ENCODE measurements at places on chromosomes 16 and 17.

- DNase-seq = no peak
Measured at GRCh38 chr17:51006601-51007000, 114.1 kb downstream of the SPAG9 start.

DNA sequence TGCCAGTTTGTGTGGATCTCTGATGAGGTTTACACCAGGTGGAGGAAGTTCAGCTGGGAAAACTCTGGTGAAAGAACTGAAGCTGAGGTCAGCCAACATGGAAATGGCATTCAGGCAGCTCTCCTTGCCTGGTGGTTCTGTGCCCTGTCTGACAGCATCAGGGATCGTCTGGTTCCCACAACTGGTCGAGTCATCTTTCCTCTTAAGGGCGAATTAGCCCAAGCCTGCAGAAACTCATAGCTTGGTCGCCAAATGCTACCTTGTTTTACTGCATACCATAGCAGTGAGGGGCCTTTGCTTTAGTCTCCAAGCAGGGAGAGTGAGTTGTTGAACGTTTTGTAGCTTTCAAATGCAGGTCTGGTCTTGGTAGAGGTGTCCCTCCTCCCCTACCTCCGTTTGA is 7.2 kb downstream of the PLCG2 start:
- no peak for DNase-seq

DNA sequence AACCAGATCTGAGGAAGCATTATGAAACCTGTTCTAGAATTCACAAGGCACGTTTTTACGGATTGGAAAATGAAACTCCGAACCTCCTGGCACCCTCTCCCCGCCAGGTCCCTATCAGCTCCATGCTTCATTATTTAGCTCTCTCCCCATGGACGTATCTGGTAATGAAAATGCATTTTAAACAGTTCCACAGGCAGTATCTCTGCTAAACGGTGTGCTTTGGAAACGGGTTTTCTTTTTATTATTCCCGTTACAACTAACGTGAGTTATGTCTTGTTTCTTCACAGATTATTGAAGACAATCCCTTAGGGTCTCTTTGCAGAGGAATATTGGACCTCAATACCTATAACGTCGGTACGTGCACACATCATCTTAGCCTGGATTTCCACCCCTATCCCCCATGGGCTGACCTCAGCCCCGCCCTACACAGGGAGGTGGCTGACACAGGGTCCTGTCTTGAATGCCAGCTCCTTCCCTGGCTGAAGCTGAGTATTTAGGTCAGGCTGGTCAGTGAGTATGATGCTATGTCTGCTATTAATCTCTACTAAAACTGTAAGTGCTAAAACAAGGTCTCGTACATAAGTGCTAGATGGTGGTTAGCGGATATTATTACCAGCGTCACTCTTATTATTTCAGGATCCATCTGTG is 82.9 kb downstream of the SDR42E1 start:
- DNase-seq = no peak

DNA sequence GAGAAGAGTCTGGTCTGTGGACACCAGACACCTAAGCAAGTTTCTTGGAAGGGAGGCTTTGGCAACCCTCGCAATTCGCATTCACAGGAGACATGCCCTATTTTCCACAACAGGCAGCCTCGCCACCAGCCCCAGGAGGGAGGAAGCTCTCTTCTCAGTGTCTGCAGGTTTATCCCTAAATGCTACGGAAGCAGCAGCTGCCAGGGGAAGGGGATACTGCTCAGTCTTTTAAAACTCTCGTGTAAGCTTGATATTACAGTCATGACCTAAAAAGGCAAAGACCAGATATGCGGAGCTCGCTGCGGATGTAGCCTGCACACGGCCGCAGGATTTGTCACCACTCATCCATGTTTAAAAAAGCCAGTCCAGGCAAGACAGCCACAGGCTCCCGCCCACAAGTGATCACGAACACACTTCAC is 159.2 kb upstream of the RPH3AL start:
- no peak for DNase-seq

GRCh38 chr16:20329392-20330138 is 2.3 kb upstream of the GP2 start:
- no peak for DNase-seq

- DNase-seq = no peak
Measured at GRCh38 chr16:72317446-72317845, 145.5 kb upstream of the PMFBP1 start.

DNA sequence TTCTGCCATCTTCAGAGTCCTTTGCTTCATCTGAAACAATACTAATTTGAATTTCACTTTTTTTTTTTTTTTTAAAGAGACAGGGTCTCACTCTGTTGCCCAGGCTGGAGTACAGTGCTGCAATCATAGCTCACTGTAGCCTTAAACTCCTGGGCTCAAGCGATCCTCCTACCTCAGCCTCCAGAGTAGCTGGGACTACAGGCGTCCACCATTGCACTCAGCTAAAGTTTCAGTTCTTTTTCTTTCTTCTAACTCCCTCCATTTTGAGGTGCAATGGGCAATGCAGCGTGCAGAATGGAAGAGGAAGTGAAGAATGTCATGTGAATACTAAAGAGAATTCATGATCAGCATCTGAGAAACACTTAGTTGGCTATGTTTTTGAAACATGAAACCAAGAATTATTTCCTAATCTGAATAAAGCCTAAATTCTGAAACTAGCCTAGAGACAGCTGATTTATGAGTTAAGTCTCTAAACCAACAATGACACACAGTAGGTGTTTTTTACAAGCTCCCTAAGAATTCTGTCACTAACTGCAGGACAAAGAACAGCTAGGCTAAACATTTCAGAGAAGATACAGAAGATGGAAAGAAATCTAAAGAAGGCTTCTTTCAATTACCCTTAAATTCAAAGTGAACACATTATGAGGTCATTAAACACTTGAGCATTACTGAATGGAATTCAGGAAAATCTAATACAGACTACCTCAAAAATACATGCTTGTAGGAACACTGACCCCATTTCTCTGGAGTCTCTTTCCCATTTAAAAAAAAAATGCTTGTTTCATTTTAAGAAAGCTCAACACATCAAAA is 21.0 kb downstream of the SNN start:
- no peak for DNase-seq

DNA sequence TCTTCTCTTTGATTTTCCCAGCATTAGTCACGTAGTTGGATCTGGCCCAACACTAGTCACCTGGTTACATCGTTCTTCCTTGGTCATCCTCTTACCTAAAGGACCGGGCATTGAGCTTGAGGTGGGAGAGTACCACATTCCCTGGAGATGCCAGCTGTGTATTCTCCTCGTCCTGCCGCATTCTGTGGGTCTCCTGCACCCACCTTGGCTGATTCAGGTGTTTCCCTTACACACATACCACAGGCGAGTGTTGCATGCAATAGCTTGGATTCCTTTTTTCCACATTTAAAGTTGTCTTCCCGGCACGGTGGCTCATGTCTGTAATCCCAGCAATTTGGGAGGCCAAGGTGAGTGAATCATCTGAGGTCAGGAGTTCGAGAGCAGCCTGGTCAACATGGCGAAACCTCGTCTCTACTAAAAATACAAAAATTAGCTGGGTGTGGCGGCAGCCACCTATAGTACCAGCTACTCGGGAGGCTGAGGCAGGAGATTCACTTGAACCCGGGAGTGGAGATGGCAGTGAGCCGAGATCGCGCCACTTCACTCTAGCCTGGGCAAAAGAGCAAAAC is 21.6 kb upstream of the CLEC18C start:
- no peak for DNase-seq

DNA sequence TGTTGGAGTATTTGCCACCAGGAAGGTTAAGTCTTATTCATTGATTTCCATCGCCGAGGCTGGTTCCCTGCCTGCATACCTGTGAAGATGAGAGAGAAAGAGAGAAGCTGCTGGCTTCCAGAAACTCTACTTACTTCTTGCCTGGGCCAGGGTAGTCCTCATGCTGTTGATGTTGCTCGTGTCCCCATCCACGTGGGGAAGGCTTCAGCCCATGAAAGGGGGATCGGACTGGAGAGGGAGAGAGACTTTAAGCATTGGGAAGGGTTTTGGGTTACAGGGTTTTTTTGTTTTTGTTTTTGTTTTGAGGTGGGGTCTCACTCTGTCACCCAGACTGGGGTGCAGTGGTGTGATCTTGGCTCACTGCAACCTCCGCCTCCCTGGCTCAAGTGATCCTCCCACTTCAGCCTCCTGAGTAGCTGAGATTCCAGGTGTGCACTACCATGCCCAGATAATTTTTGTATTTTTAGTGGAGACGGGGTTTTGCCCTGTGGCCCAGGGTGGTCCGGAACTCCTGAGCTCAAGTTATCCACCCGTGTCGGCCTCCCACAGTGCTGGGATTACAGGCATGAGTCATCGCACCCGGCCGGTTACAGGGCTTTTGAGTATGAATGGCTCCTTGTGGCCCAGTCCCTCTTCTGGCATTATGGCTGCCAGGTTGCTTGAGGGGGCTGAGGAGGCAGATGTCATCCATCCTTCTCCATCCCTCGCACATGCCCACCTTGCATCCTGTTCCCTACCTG is 26.6 kb downstream of the ITGB3 start:
- no peak for DNase-seq

- DNase-seq = no peak
Measured at GRCh38 chr16:58082381-58082780, 46.8 kb downstream of the CFAP20 start.

- peak; percentile 77 for DNase-seq
Measured at GRCh38 chr17:47257651-47258339, 4.2 kb downstream of the ITGB3 start.

DNA sequence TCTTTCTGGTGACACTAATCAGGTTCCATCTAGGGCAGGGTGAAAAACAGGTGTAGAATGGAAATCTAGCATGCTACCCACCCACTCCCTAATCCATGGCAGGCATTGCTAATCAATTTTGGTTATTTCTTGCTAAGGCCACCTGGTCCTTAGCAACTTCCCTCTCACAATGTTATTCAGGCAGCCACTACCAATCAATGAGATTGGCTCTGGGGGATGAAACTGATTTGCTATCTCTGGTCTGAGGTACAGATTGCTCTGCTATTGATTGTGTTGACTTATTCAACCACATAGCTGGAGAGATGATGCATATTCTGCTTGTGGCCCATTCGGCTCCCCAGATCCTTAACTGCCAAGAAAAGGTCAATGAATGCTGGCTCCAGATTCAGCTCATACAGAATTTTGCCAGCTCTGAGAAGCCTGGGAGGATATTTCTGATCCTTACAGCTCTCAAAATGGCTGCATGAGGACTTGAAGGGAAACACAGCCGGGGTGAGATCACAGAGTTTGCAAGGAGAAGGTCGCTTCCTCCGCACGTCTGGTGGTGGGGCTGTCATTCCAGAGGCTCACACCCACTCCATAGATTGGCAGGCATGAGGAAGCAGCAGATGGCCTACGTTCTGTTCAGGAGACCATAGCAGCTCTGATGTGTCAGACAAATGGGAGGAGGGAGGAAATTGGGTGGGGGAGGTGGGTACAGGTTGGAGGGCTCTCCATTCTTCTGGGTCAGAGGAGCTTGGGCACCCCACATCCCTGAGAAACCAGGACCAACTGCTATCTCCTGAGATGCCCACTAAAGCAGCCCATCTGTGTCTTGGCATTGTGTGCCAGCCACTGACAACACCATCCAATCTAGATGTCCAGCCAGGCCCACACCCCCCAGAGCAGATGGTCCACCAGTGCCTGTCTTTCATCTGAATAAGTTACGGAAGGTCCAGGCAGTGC is 22.3 kb downstream of the SEZ6 start:
- no peak for DNase-seq

DNA sequence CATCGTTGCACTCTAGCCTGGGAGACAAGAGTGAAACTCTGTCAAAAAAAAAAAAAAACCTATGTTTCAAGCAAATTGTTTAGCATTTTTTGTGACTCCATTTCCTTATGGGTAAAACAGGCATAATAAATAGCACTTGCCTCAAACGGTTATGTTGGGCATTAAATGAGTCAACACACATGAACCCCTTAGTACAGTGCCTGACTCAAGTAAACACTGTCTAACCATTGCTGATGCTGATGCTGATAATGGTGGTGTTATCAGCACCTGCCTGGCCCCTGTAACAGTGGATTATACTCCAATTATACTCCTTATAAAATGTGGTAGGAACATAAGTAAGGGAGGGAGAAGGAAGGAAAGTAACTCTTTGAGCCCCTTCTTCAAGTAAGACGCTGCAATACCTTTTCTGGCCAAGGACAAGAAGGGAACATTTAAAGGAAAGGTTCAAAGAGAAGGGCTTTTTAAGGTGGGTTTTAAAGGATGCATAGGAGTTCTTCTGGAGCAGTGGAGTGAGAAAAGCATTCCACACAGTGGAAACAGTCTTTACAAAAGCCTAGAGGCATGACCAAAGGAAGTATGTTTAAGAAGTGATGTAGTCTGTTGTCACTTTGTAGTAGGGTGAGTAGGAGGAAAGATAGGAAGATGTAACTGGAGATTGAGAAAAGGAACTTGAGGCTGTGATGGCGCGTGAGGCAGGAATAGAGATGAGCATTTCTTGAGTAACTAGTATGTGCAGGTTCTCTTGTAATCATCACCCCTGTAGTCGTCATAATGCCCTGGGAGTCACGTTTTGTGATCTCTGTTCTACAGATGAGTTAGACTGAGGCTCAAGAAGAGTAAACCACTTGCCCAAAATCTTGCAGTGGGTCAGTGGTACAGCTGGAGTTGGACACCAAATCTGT is 4.3 kb downstream of the SCNN1B start:
- DNase-seq = no peak

- DNase-seq = no peak
Measured at GRCh38 chr17:73271072-73271471, 9.4 kb upstream of the CPSF4L start.

GRCh38 chr17:71423871-71424546 is 696.8 kb upstream of the SOX9 start:
- peak; percentile 61 for DNase-seq

- no peak for DNase-seq
Measured at GRCh38 chr17:72970246-72970645, 122.2 kb downstream of the SLC39A11 start.

DNA sequence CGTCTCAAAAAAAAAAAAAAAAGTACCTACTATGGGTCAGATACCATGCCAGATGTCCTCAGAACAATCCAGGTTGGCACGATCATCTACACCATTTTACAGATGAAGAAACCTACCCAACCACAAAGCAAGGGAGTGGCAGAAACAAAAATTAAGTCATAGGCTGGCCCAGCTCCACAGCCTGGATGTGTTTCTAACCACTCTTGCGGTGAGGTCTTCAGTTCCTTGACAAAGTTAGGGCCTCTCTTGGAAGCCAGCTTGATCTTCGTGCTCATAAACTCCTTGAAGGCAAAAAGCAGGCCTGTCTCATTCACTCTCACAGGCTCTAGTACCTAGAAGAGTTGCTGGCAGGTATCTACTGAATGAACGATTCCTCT is 6.2 kb downstream of the GGA2 start:
- no peak for DNase-seq

DNA sequence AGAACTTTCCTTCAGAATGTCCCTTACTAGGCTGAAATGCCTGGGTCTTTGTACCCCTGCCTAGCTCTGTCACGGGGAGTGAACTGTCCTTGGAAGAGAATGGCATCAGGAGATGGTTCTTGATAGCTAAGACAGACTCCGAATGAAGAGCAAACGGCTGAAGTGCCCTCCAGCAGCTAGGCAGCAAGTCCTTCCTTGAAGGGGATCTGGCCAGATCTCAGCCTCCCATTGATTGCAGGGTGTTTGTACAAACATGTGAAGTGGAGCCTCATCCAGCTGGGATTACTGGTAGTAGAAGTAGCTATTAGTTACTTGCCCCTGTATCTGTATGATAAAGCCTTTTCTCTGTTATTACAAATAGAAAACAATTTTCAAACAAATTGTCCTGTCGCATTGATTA is 30.9 kb downstream of the LRRC36 start:
- no peak for DNase-seq
